HAP-1 (cell line): ENCODE measurements at places on chromosomes 7 and 10.

DNA sequence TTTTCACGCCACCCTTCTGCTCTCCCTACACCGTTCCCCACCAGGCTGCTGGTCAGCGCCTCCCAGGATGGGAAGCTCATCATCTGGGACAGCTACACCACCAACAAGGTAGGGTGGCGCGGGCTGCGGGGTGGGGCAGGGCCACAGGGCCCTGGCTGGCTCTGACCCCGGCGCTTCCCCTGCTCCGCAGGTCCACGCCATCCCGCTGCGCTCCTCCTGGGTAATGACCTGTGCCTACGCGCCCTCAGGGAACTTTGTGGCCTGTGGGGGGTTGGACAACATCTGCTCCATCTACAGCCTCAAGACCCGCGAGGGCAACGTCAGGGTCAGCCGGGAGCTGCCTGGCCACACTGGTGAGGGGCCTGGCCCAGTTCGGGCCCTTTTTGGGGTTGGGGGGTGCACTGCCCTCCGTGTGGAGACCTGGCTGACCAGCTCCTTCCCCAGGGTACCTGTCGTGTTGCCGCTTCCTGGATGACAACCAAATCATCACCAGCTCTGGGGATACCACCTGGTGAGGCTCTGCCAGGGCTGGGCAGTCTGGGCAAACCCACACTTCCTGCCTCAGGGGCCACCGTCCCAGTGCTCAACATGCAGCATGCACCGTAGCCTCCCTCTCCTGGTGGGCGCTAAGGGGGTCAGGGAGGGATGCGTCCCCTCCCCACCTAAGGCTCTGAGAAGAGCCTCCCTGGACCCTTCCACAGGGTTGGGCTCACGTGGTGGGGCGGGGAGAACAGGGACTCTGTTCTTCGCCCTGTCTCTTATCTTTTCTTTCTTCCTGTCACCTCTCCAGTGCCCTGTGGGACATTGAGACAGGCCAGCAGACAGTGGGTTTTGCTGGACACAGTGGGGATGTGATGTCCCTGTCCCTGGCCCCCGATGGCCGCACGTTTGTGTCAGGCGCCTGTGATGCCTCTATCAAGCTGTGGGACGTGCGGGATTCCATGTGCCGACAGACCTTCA is 4.0 kb downstream of the GNB2 start:
- no peak for DNase-seq

DNA sequence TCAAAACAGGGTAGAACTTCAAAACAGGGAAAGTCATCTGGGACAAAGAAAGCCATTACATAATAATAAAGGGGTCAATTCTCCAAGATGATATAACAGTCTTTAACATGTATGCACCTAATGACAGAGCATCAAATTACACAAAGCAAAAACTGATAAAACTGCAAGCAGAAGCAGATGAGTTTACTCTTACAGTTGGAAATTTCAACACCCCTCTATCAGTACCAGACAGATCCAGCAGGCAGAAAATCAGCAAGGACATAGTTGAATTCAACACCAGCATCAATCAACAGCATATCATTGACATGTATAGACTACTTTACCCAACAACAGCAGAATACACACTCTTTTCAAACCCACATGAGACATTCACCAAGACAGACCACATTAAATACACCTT is 233.0 kb upstream of the NEBL start:
- no peak for DNase-seq

DNA sequence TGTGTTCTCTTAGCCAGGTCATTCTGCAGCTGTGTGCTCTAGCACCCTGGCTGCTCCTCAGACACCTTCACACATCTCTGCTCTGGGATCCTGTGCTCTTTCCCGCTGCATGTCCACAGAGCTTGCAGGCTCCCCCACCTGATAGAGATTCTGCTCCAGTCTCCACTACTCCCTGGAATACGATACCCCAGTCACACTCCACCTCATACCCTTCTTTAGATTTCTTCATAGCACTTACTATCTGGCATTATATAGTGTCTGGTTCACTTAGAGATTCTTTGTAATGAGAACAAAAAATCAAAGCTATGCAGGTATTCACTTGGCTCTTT is 88.0 kb downstream of the CELF2 start:
- no peak for DNase-seq

GRCh38 chr7:104137971-104138370 is 69.8 kb downstream of the ORC5 start:
- DNase-seq: no peak

DNA sequence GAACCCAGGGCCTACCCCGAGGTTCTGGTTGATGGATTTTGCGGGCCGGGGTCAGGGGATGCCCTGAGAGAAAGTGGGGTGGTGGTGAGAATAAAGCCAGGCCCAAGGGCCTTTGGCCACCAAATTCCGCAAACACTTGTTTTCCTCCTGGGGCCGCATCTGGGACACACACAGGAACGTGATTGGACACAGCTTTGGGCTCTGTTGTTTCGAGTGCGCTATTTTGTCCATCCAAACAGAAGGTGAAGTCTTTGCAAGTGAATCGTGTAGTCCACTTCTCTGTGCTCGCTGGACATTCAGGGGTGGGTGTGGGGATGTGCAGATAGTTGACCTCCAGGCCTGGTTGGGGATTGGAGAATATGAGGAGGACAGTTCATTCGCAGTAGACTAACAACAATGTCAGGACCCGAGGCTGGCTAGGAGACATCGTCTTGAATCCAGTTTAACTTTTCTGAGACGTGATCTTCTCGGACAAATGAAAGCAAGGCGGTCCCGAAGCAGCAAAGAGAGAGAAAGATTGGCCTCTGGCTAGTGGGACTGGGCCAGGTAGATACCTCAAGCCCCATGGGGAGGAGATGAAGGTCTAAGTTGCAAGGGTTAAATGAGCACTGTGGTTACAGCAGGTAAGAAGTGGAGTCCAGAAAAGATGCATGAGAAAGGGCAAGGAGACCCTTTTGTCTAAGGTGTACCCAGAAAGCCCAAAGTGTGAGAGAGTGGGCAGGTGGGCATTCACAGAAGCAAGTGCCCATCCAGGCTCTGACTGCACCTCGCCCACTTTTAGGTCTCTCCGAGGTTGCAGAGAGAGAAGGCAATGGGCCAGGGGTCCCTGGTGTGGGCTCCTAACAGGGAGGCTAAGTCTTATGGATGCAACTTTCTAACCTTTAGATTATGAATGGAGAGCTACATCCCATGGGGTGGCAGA is 764 bp upstream of the FAM131B start:
- DNase-seq: no peak

GRCh38 chr10:16712883-16713282 is 104.3 kb downstream of the RSU1 start:
- no peak for DNase-seq

GRCh38 chr10:126210051-126210651 is 178.1 kb downstream of the ADAM12 start:
- DNase-seq: no peak

DNA sequence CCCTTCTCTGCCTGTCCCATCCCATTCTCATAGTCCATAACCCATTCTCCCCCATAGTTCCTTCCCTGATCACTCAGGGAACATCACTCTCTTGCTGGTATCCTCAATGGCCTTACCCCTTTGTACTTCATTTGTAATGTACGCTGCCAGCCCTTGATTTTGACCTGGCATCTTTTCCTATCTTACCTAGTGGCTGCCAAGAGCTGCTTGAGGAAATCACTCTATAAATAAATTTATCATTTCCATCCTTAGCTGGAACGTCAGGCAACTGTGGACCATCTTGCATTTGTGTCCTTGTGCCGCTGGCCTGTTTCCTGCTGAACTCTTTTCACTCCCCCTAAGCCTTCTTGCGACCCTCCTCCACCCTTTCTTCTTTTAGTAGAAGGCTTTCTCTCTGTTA is 14.0 kb downstream of the CDK14 start:
- DNase-seq: no peak

GRCh38 chr7:31775556-31775955 is 88.5 kb downstream of the PPP1R17 start:
- DNase-seq: no peak

- DNase-seq: no peak
Measured at GRCh38 chr10:121541450-121542120, 56.7 kb downstream of the FGFR2 start.

GRCh38 chr10:98086837-98087708 is 47.4 kb upstream of the R3HCC1L start:
- no peak for DNase-seq

- no peak for DNase-seq
Measured at GRCh38 chr10:124153023-124153826, 59.8 kb upstream of the CHST15 start.

DNA sequence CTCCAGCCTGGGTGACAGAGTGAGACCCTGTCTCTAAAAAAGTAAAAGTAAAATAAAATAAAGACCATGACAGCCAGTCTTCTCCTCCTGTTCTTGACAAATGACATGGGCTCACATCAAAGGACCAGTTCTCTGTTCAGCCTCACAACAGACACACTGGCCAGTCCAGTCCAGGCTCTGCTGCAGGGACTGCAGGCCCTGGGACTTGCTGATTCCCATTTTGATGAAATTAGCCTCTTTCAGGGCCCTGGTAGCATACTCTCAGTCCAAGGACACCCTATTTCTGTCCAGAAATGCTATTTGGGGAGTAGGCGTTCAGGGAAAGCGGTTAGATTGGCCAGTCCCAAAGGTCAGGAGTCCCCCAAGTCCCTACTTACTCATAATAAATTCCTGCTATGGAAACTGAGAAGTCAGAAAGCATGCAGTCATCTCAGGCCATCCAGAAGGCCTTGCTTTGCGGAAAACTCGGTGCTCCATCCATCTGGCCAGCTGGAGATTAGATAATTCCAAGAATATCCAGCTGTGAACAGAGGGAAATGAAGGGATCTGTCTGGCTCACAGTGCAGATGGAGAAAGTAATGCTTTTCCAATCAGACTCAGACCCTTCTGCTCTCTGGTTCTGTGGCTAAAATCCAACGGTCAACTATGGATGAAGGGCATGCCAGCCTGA is 74.4 kb downstream of the RAB11FIP2 start:
- no peak for DNase-seq

DNA sequence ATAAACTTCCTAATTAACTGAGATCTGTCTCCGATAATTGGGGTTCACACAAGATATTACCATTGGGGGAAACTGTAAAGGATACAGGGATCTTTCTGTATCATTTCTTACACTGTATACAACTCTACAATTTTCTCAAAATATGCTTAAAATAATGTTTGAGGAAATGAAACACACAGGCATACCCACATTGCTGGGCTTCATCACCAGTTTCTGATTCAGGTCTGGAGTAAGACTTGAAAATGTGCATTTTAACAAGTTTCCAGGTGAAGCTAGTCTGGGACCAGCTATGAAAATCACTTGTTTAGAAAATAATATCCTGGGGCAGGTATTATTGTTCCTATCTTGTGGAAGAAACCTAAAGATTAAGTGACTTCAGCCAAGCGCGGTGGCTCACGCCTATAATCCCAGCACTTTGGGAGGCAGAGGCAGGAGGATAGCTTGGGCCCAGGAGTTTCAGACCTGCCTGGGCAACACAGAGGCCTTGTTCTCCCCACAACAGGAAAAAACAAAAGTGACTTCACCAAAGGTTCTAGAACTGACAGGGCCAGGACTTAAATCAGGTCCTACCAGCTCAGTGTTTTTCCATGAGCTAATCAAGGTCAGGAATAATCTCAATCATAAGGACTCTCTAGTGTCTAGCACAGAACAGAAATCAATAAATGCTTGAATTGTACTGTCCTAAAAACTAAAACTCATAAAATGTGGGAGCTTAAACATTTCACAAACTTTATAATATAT is 12.6 kb downstream of the TOMM7 start:
- no peak for DNase-seq

DNA sequence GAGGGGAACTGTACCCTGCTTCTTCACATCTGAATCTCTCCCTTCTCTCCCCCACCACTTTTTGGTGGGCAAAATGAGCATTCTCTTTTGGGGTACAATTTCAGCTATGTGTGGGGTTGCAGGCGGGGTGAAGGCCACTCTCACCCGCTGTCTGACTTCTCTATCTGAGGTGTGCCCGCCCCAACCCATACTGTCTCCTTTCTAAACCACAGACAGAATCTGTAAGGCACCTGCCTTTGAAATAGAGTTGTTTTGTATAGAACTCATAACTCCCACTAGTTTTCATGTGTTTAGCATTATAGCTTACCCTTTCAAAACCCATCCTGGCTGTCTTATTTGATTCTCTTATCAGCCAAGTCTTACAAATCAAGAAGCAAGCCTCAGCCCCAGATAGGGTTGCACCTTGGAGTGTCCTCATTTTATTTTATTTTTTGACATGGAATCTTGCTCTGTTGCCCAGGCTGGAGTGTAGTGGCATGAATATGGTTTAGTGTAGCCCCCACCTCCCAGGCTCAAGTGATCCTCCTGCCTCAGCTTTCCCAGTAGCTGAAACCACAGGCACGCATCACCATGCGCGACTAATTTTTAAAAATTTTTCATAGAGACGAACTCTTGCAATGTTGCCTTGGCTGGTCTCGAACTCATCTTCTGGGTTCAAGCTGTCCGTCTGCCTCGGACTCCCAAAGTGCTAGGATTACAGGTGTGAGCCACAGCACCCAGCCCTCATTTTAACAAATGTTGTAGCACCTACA is 11.9 kb downstream of the TSPAN14 start:
- DNase-seq: no peak

GRCh38 chr10:997266-998022 is 9.2 kb downstream of the GTPBP4 start:
- no peak for DNase-seq

GRCh38 chr10:131446171-131446570 is 134.7 kb upstream of the TCERG1L start:
- no peak for DNase-seq

DNA sequence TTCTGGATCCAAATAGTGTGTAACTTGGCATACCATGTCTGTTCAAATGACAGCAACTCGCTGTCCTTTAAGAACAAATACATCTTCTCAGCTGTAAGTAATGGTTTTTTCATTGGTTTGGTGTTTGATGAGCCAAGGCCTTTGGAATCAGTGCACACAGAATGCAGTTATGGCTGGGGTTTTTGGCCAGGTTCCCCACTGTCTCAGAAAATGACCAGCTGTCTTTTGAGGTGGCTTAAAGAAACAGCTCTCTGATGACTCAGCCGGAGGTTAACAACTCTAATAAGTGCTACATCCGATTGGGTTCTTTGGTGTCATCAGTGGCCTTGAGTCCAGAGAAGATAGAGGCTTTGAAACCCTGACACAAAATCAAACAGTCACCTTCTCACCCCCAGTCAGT is 688.4 kb downstream of the REEP3 start:
- no peak for DNase-seq

DNA sequence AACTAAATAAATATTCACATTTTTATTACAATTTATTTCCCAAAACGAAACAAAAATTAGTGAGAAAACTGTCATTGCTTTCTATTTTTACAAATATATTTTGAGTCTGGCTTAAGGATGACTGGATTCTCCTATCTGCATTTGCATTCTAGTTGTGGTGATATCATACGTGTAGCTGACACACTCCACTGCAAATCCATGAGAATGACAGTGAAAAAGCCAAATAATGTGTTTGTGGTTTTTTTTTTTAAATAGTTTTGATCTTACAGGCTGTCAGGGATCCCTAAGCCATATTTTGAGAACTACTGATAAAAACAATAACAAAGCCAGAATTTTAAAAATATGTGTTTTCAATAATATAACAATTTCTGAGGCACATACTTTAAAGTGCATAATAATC is 5.8 kb upstream of the STAMBPL1 start:
- no peak for DNase-seq

- DNase-seq: no peak
Measured at GRCh38 chr7:158864507-158864820, 8.1 kb downstream of the DYNC2I1 start.
